ENCODE measurements at places on chromosomes 2 and 18. TPM values are rescaled to one million over a fixed set of nuclear protein-coding genes. Genes with fewer than 3 reads are reported as not detected.
A peak's percentile ranks its signal among the peaks of the same experiment; 100 is the strongest.

The REG3A gene
- not detected for total RNA-seq

The CYP27C1 gene
- total RNA-seq: 0.29 TPM

GRCh38 chr2:41859615-41860514, 188.0 kb upstream of the PKDCC start:
- no peak for DNase-seq
- H3K27ac ChIP-seq: no peak overlapping the region
- H3K4me1 ChIP-seq: no peaks in the 10 kb centered on the region
- no peaks in the 10 kb centered on the region for H3K36me3 ChIP-seq

- DNase-seq: no peak
- peak overlapping the region; percentile 43 for H3K27ac ChIP-seq
- peak overlapping the region; percentile 19 for H3K4me3 ChIP-seq
- H3K36me3 ChIP-seq: no peaks in the 10 kb centered on the region
- no peaks in the 10 kb centered on the region for H3K27me3 ChIP-seq
Measured at GRCh38 chr2:237451643-237452469, 35.2 kb upstream of the MLPH start.

DNA sequence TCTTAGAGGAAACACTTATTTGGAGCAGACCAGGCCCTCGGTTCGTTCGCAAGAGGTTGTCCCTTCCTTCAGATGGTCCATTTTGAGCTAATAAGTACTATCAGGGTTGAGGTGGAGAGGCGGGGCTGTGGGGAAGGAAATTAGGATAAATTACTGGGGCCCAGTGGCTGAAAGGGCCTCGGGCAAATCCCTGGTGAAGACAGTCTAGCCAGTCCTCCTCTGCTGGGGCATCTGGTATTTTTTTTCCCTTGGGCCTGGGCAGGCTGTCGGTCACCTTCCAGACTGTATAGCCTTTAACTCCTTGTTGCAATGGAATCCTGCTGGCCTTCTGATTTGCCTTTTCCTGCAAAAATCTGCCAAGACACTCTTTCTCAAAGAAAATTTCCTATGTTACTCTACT, 1.7 kb upstream of the MYO3B start:
- no peak overlapping the region for H3K4me3 ChIP-seq
- no peaks in the 10 kb centered on the region for H3K4me1 ChIP-seq
- H3K27ac ChIP-seq: no peak overlapping the region
- H3K27me3 ChIP-seq: no peaks in the 10 kb centered on the region
- no peak for DNase-seq
- no peaks in the 10 kb centered on the region for H3K36me3 ChIP-seq

- no peaks in the 10 kb centered on the region for H3K36me3 ChIP-seq
- DNase-seq: no peak
- no peak overlapping the region for H3K27ac ChIP-seq
- no peak overlapping the region for H3K4me3 ChIP-seq
- no peaks in the 10 kb centered on the region for H3K4me1 ChIP-seq
- H3K27me3 ChIP-seq: no peaks in the 10 kb centered on the region
Measured at GRCh38 chr2:180219491-180219890, 212.4 kb upstream of the CWC22 start.

- H3K36me3 ChIP-seq: no peaks in the 10 kb centered on the region
- no peak overlapping the region for H3K27ac ChIP-seq
- no peaks in the 10 kb centered on the region for H3K27me3 ChIP-seq
- H3K4me1 ChIP-seq: no peaks in the 10 kb centered on the region
Measured at GRCh38 chr2:26316041-26316440, 29.9 kb upstream of the SELENOI start.

DNA sequence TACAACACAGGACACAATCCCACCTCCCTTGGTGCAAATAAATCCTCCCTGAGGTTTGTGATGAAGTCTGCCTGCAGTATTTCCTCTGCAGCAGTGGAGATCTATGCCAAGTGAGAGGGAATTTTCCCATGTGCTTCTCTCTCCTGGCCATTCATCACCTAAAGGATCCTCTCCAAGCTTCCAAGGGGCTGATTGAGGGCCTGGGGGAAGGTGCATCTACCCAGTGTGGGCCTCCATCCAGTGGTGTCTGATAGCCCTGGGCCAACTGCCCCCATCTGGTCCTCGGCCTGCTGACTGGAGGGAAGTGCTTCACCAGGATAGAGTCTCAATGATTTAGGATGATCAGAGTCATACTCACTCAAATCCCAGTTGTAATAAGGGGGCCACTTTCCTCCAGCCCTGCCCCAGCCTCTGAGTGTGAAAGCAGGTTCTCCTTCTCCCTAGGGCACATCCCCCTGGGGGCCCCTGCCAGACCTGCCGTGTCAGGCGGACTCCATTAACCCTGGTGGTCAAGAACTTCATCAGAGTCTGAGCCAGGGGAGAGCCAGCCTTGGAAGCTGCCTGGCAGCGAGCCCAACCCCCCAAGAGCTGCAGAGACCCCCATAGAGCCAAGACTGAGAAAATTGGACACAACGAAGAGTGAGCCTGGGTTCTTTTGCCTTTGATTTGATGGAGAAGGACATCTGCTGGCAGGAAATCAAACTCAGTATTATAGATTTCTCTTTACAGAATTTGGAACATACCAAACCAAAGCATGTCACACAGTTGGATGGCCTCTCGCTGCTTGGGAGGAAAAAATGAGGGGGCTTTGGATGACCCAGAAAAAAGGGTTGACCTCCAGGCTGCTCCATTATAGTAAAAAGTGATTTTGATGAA, 509.6 kb downstream of the CMPK2 start:
- no peaks in the 10 kb centered on the region for H3K36me3 ChIP-seq
- H3K27ac ChIP-seq: no peak overlapping the region
- DNase-seq: no peak
- H3K4me3 ChIP-seq: no peak overlapping the region
- no peaks in the 10 kb centered on the region for H3K27me3 ChIP-seq
- no peaks in the 10 kb centered on the region for H3K4me1 ChIP-seq
